Melanocyte of skin (primary cell): ENCODE measurements at places on chromosomes 1 and 21. TPM values are rescaled to one million over a fixed set of nuclear protein-coding genes. Genes with fewer than 3 reads are reported as not detected.

BARHL2 gene
- total RNA-seq, result not detected in 2 replicates

TDRKH gene
- 2.2 and 2.7 TPM in 2 replicates for total RNA-seq

RHBDL2 gene
- not detected in 2 replicates for total RNA-seq

RORC gene
- not detected in 2 replicates for total RNA-seq

AP4B1 gene
- total RNA-seq, result 15.8 and 17.8 TPM in 2 replicates

HES3 gene
- total RNA-seq, result not detected in 2 replicates

OLFML2B gene
- total RNA-seq, result 5.4 and 5.7 TPM in 2 replicates

TBX15 gene
- total RNA-seq, result not detected in 2 replicates

SH3BP5L gene
- total RNA-seq, result 17.6 and 23.0 TPM in 2 replicates

KCNN3 gene
- under 0.01 TPM in 2 replicates for total RNA-seq

TPTE gene
- total RNA-seq, result not detected in 2 replicates

WNT2B gene
- 0.33 and 0.46 TPM in 2 replicates for total RNA-seq

ZMYM4 gene
- total RNA-seq, result 36.0 and 50.3 TPM in 2 replicates

BRINP3 gene
- not detected in 2 replicates for total RNA-seq

ARHGEF10L gene
- total RNA-seq, result 8.9 and 10.3 TPM in 2 replicates

CCNL2 gene
- 72.3 and 98.9 TPM in 2 replicates for total RNA-seq

C1orf87 gene
- total RNA-seq, result not detected in 2 replicates

AMY2A gene
- not detected in 2 replicates for total RNA-seq

ARHGAP30 gene
- under 0.01 TPM in 2 replicates for total RNA-seq

OR6Y1 gene
- total RNA-seq, result not detected in 2 replicates

PRKCZ gene
- total RNA-seq, result 2.0 and 4.7 TPM in 2 replicates

ZBTB8A gene
- total RNA-seq, result 3.8 and 7.6 TPM in 2 replicates

DYNLT5 gene
- total RNA-seq, result 0.73 and 2.4 TPM in 2 replicates

DNAJC8 gene
- total RNA-seq, result 94.6 and 109 TPM in 2 replicates

KCNJ9 gene
- not detected in 2 replicates for total RNA-seq

TMEM82 gene
- not detected in 2 replicates for total RNA-seq

BCAS2 gene
- total RNA-seq, result 42.6 and 50.4 TPM in 2 replicates

C21orf58 gene
- total RNA-seq, result 4.0 and 5.5 TPM in 2 replicates

PADI2 gene
- under 0.01 and 0.36 TPM in 2 replicates for total RNA-seq

IBA57 gene
- 1.7 and 2.8 TPM in 2 replicates for total RNA-seq

RGSL1 gene
- not detected in 2 replicates for total RNA-seq

MNDA gene
- not detected in 2 replicates for total RNA-seq

DCST2 gene
- under 0.01 TPM in 1 of 2 replicates, not detected in the other for total RNA-seq

DPT gene
- total RNA-seq, result not detected in 2 replicates

RGS5 gene
- total RNA-seq, result 1.3 and 1.7 TPM in 2 replicates

PTGER3 gene
- total RNA-seq, result under 0.01 TPM in 1 of 2 replicates, not detected in the other

SELENBP1 gene
- total RNA-seq, result 42.0 and 55.6 TPM in 2 replicates

MPZ gene
- 0.33 and 0.46 TPM in 2 replicates for total RNA-seq

SYF2 gene
- 20.0 and 27.1 TPM in 2 replicates for total RNA-seq

RWDD3 gene
- total RNA-seq, result 17.9 and 36.0 TPM in 2 replicates

CLCA1 gene
- total RNA-seq, result not detected in 2 replicates
